ENCODE measurements at places on chromosomes 5 and 9.

- no peak for DNase-seq
Observed at GRCh38 chr9:28951945-28952344, 1378.7 kb upstream of the C9orf72 start.

DNA sequence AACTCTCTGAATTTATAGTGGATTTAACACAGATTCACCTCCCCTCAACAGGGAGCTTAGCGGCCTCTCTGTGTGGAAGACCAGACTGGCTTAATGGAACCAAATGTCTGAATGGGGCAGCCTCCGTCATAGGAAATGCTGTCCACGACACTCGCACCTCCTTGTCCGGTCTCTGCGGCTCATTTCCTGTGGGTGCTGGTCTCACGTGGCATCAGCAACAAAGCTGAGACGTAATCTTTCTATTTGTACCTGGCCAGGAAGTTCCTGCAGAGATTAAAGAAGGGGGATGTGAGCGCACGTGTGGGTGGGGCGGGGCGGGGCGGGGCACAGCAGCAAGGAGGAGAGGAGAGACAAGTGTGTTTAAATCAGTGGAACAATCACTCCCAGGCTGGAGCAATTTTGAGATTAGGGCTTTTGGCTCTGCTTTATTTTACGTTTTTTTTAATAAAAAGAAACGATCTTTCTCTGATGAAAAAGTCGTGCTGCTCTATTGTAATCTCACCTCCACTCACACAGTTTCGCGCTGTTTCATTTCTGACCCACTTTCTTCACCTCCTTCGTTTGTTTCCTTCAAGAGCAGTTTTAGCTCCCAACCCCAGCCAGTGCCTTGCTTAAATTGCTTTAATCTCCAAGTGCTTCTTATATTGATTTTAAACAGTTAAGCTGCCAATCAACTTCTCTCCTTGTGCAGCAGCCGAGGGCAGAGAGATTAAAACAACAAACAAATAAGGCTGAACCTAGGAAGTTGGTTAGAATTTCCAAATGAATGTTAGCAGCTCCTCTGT is 132.2 kb upstream of the ASTN2 start:
- no peak for DNase-seq

DNA sequence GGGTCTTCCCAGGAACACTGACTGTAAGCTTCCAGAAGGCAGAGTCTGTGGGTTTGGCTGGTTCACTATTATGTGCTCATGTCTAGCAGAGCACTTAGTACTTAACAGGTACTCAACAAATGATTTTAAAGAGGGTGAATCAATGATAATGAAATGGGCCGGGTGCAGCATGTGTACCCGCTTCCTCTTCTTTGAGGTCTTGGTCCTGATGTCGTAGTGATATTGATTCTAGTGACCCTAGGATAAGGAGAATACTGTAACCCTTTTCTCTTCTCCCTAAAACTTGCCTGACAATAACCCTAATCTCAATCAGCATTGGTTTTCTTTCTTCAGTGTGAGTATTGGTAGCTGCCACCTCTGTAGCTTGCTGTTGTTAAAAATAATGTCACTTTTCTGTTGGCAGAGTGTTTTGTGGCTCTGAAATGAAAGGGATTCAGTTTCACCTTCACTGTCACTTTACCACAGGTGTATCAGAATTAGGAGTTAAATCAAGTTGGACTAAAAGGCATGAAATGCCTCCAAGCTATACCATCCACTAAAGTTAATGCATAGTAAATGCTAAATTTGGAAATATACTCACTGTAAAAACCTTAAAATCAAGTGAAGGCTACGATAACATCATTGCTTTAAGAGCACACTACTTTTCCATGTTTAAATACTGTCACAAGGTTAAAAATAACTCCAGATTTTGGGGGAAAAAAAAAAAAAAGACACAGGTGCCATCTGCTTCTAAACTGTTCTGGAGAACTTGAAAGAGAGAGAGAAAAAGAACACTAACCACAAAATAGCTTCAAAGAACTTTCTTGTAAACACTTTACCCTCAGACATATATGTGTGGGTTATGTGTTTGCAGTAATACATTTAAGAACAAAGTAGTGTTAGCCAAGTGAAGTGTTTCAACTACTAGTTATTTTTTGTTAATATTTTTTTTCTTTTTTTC is 6.0 kb downstream of the CAMK4 start:
- no peak for DNase-seq

- no peak for DNase-seq
Observed at GRCh38 chr9:87436716-87437115, 61.0 kb upstream of the DAPK1 start.

DNA sequence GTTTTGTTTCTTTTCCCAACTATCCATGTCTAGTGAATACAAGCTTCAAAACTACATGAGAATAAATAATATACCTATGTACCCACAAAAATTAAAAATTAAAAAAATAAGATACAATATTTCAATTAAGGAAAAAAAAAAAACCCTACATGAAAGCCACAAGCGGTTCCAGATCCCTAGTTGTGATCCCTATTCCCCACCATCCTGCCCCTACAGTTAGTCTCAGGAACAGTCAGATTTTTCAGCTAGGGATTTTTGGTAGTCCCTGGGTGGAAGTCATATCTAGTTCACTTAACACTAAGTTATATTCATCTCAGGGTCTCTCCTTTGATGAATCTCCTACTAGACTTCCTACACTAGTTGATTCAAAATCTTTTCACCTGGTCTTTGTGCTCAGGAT is 18.5 kb upstream of the PCDHB1 start:
- no peak for DNase-seq

- no peak for DNase-seq
Observed at GRCh38 chr5:127410959-127411358, 106.5 kb upstream of the PRRC1 start.

DNA sequence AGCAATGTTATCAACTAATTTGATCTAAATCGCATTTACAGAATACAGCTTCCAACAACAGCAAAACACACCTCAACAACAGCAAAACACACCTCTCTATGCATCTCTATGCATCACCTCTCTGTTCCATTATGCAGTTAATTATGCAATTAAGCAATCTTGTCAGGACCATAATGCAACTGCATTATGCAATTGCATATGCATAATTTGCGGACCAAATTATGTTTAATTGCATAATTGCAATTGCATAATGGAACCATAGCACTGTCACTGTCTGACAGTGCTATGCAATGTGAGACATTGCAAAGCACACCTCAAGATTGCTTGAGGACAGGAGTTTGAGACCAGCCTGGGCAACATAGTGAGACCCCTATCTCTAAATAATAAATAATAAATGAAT is 80.4 kb upstream of the PRSS3 start:
- no peak for DNase-seq

- peak; percentile 51 for DNase-seq
Observed at GRCh38 chr5:157917899-157918809, 59.2 kb upstream of the CLINT1 start.

- no peak for DNase-seq
Observed at GRCh38 chr5:17799521-17799920, 165.3 kb downstream of the TAF11L14 start.

DNA sequence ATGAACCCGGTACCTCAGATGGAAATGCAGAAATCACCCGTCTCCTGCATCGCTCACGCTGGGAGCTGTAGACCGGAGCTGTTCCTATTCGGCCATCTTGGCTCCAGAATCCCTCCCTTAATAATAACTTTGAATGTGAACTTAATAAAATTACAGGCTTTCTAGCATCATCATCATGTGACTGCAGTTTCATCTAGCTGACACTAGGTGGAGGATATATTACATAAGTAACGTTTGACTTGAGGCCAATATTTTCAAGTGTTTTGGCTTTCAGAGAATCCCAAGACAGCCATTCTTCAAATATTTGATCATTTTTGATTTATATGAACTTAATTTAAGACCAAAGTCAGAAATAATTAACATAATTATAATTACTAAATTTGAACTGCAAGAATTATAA is 474.9 kb upstream of the CDH10 start:
- no peak for DNase-seq

DNA sequence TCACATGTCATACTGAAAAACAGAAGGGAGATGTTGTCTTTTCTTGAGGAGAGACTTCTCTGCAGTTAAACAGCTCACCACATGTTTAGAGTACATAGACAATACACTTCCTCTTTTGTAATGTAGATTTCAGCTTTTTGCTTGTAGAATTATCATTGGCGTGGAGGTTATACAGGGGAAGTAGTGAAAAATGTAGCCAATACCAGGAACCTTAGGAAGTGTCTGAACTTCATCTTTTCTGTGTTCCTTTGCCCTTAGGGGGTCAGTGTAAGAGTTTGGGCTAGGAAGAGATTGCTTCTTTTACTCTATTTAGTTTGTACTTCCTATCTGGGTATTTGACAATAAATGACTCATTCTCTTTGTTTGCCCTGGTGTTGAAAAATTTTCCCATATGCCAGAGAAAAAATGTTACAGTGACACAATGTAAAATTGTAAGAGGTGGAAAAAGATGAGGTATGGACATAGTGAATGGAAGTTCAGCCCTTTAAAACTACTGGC is 21.0 kb upstream of the CDKN2B start:
- DNase-seq, result no peak

- DNase-seq, result no peak
Observed at GRCh38 chr9:85157772-85158171, 488.2 kb downstream of the NTRK2 start.

DNA sequence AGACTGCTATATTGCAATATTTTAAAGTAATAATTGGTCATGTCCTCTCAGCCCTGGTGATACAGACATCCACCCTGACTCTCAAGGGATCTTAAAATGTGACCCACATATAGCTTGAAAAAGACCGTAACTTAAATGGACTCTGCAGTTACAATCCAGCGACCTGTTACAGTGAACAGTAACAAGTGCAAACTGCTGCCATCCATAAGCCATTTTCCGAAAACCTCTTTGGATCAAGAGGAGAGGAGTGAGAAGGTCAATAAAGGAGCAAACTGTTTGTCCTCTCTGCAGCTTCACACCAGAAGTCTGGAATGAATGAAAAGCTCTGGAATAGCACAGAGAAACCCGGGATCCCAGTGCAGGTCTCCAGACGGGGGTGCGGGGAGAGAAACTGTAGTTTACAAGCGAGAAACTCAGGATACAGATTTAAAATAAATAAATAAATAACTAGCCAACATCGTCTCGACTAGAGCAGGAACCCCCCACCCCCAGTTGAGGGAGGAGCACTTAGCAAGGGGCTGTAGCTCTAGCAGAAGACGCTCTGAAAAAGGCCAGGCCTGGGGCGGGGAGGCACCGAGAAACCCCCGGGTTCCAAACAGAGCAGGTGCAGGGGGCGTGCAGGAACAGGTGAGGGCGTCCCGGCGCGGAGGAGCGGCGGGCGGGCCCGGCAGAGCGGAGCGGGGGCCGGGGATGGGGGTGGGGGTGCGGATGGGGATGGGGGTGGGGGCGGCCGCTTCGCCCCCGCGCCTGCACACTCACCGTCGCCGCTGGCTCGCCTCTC is 572 bp downstream of the ZDHHC21 start:
- peak; percentile 49 for DNase-seq

DNA sequence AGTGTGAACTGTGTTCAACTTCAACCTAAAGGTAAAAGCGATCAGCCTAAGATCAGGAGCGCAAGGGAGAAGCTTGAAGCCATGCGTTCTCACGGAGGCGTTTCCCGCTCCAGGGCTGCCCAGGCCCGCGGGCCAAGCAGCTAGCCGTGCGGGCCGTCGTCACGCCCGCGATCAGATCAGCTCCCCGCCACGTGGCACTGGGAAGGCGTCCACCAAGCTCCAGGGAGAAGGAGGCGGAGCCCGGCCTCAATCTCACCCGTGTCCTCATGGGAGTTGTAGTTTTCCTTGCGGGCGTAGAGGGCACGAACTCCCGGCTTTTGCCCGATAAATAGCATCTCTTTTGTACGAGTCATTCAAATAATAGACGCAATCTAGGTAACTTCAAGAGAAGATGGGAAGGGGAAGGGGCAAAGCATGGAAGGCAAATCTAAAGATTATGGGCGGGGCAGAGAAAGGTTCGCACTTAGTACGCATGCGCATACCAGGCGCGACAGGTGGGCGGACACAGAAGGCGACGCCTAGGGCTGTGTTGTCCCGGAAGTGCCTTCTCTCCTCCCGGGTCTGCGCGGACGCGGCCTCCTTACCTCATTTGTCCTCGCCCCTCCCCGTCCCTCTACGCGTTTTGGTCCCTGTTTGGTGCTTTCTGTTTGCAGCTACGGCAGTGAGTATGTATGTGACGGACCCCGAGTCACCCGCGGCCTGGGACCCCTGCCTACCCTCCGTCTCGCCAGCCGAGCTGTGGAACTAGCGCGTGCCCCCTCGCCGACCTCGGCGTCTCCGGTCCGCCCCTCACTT is 40.8 kb upstream of the ZCCHC7 start:
- peak; percentile 90 for DNase-seq

DNA sequence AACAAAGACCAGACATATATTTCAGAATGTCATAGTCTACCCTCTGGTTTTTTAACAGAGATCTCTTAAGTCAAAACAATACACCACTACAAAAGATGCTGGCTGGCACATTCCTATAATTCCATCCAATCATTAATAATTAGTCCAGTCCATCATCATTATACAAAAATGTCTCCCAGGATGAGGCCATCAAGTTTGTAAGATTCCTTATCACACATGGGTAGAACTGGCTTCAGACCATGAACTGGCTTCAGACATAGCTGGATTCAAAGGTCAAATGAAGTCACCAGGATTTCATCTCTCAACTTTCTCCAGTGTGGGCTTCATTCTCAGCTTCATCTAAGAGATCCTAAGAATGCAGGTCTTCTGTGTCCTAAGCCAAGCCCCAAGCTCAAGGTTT is 147.1 kb downstream of the ENC1 start:
- no peak for DNase-seq

DNA sequence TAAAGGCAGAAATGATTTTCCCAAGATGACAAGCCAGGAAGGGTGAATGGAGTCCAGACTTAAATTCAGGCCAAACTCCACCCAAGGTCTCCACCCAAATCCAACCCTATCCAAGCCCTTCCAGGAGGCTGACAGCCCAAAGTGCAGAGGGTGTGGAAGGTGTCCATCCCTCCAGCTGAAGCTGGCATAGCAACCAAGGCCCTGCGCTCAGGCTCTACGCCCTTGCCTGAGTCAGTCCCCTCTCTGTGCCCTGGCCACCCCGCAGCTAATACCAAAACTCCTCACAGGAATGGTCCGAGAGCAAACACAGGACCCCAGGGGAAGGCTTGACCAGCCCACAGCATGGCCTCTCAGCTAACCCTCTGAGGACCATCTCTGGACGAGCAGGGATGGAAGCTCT is 2.1 kb downstream of the SEPTIN8 start:
- no peak for DNase-seq

DNA sequence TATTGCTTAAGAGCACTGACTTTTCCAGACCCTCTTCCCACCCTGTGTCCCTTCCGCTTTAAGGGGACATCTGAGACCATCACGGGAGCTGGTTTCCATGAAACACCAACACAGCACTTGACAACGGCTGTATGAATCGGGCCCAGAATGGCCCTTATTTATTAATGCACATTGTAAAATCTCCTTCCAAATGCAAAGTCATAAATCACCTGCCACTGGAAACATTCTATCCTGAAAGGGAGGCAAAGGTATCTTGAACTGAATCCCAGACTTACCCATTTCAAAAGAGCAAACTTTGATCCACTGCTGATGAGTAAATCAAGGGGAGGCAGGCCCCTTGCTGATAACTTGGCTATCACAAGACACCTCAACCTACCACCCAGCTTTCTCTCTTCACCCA is 37.4 kb downstream of the SHB start:
- no peak for DNase-seq

GRCh38 chr9:35729700-35730485 is 2.1 kb downstream of the TLN1 start:
- DNase-seq, result peak; percentile 21
